ENCODE measurements at places on chromosomes 5 and 9.

DNA sequence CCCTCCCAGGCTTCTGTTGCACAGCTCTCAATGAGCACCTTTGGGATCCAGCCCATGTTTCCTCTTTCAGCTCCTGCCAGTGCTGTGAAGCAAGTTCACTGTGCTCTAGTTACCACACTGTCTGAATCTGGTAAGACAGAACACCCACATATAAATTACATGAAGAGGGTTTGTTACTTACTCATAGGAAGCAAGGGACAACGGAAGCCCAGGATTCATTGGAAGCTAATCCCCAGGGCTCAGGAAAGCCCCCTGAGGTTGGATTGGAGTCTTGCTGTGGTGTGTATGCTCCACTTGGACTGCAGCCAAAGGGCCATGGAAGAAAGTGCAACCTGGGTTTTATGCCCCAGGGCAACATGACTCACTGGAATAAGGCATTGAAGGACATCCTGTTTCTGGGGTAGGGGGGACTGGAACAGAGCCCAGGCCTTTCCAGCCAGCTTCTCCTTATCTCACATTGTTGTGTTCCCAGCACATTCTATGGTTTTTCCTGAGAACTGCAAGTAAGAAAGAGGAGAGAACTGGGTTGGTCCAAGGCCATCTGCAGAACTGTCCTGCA is 15.6 kb upstream of the CLK4 start:
- no peak for DNase-seq

GRCh38 chr9:123377211-123377971 is 21.4 kb downstream of the CRB2 start:
- peak; percentile 81 for DNase-seq

DNA sequence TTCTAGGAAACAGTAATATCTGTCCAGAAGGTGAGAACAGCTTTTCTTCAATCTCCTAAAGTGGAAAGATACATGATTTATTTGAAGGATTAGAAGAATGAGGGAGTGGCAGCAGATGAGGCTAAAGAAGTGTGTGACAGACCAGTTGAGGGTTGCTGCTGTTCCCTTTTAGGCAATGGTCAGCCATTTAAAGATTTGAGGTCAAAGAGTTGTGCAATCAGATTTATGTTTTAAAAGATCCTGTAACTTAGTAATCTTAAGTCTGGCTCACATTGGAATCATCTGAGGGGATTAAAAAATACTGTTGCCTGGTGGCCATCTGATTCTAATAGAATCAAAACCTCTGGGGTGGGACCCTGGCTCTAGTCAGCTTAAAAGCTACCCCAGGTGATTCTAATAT is 4.3 kb upstream of the SGCD start:
- no peak for DNase-seq

DNA sequence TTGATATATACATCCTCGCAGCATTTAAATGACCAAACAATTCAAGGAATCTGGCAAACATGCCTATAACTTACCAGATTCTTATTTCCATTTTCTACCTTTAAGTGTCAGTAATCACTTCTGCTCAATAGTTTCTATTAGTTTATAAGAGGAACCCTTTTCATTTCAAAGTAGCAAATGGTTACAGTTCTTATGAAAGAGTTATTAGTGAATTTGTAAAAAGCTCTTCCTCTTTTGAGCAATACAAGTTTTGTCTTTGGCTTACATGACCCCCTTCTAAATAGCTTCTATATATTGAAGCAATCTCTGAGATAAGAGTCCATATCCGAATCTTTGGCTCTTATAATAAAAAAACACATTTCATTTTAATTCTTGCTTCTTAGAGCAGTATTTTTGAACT is 42.0 kb downstream of the ELL2 start:
- DNase-seq, result no peak

DNA sequence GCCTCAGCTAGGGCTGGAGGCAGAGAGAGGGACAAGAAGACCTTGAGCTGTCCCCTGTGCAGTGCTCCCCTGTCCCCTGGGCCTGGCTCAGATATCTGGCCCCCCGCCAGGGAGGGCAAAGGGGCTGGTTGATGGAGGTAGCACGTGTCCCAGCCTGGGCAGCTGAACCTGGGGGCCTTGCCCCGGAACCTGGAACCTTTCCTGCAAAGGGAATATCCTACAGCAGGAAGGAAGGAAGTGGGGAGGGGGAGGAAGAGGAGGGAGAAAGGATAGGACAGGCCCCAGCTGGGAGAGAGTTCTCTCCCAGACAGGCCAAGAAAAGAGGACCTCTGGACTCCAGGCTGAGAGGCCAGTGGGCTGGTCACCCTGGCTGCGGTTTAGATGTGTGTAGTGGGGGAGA is 27.6 kb upstream of the PSD2 start:
- DNase-seq, result no peak

DNA sequence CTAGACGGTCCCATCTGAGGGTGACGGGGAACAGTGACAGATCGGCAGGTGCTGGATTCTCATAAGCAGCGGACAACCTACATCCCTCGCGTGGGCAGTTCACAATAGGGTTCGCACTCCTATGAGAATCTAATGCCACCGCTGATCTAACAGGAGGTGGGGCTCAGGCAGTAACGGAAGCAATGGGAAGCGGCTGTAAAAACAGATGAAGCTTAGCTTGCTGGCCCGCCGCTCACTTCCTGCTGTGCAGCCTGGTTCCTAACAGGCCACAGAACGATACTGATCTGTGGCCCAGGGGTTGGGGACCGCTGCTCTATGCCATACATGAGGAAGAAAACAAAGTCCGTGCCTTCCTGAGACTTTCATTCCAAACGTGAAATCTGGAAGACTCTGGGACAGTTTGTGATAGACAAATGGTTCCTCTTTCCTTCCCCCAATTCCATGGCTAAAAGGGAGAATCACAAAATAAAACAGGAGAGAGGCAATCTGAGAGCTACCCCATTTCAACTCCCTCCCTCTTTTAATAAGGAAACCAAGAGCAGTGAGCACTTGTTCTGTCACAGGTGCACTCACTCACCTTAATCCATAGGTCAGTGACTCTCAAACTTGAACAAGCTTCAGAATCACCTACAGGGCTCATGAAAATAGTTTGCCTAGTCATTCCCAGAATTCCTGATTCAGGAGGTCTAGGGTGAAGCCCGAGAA is 12.1 kb downstream of the PDCL start:
- DNase-seq, result no peak

Data from retina (tissue), 1 donor.